ENCODE measurements at places on chromosomes 5 and 9. TPM values are rescaled to one million over a fixed set of nuclear protein-coding genes. Genes with fewer than 3 reads are reported as not detected.

PCDHGC4 gene
- total RNA-seq = not detected

C5orf24 gene
- 29.2 TPM for total RNA-seq

HBEGF gene
- total RNA-seq = 8.5 TPM

LRRC19 gene
- not detected for total RNA-seq

SH3PXD2B gene
- total RNA-seq = 26.1 TPM

PTPN3 gene
- 19.0 TPM for total RNA-seq

PLPP7 gene
- total RNA-seq = not detected

DNA sequence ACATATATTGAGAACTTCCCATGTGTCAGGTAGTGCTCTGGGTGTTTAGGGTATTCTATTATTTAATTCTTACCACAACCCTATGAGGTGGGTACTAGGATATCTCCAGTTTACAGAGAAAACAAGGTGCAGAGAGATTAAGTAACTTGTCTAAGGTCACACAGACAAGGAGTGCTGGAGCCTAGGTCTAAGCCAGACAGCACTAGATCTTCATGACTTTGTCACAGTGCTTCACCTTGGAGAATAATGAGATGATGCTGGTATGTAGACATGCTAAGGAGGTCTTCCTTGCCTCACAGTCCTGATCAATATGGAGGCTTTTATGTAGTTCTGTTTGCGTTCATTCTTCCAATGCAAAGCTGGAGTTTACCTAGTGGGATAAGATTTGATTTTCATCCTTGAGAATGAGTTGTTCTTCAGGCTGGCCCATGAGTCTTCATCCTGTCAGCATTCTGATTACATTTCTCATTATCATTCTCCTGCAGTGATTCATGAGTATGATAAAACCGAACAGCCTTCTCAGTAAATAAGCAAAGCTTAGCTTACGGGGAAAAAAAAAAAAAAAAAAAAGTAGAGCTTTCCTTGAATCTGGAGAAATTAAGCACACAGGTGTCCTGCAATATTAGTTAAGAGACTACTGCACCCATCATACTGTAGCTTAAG lies 176.3 kb downstream of the C9orf152 start:
- no peak for DNase-seq
- H3K4me3 ChIP-seq = no peak overlapping the region
- peaks cover 40% of the 10 kb centered on the region for H3K4me1 ChIP-seq
- H3K36me3 ChIP-seq = no peaks in the 10 kb centered on the region

GRCh38 chr5:67315082-67315989 lies 118.7 kb upstream of the CD180 start:
- no peak for DNase-seq
- H3K27ac ChIP-seq = no peak overlapping the region
- no peaks in the 10 kb centered on the region for H3K36me3 ChIP-seq

DNA sequence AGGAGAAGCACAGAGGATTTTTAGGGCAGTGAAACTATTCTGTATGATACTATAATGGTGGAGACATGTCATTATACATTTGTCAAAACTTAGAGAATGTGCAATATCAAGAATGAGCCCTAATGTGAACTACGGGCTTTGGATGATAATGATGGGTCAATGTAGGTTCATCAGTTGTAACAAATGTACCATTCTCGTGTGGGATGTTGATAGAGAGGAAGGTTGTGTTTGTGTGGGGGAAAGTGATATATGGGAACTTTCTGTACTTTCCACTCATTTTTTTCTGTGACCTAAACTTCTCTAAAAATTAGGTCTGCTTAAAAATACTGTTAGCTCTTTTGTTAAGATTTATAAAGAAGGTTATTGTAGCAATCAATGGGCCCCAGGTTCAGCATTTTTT lies 138.9 kb downstream of the SPATA31D1 start:
- no peak overlapping the region for H3K4me3 ChIP-seq
- no peaks in the 10 kb centered on the region for H3K4me1 ChIP-seq
- H3K27me3 ChIP-seq = no peaks in the 10 kb centered on the region
- DNase-seq = no peak

DNA sequence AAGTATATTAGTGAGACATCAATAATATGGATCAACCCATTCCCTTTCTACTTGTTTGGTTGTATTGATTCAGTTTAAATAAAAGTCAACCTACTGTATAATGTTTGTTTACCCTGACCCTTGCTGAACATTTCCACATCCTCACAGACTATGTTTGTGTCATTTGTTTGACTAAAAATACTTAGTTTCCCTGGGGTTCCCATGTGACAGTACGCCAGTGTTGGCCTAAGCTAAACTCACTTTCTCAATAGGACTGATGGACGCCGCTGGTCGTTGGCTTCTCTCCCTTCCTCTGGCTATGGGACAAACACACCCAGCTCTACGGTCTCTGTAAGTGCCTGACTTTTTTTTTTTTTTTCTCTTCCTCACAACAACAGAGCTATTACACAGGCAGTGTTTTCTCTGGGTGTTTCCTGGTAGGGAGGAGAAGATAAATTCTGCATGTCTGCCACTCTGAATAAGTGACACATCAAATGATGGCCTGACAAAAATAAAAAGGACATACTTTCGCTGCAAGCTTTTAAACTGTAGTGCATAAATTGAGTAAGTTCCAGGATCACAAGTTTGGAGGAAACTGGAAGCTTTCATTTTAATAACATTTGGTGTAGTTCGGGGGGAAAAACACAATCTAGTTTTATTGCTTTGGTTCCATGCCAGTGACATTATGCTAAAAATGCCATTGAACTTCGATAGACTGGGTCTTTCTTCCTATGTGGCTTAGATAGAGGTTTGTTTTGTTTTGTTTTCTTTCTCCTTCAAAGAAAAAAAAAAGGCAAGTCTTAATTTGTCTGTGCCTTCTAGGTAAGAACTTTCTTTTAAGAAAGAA lies 101.0 kb downstream of the CD180 start:
- no peaks in the 10 kb centered on the region for H3K27me3 ChIP-seq
- H3K27ac ChIP-seq = no peak overlapping the region
- H3K4me3 ChIP-seq = no peak overlapping the region

GRCh38 chr5:95609711-95610110 lies 10.2 kb upstream of the GPR150 start:
- no peak for DNase-seq
- H3K4me3 ChIP-seq = no peak overlapping the region
- no peak overlapping the region for H3K27ac ChIP-seq
- no peaks in the 10 kb centered on the region for H3K4me1 ChIP-seq

- DNase-seq = no peak
- no peak overlapping the region for H3K4me3 ChIP-seq
- H3K27ac ChIP-seq = no peak overlapping the region
- no peaks in the 10 kb centered on the region for H3K27me3 ChIP-seq
Observed at GRCh38 chr5:90226433-90227099, 183.0 kb downstream of the CETN3 start.

GRCh38 chr5:123099514-123100151 lies 10.6 kb downstream of the PRDM6 start:
- H3K4me3 ChIP-seq = no peak overlapping the region
- H3K27ac ChIP-seq = no peak overlapping the region
- no peaks in the 10 kb centered on the region for H3K27me3 ChIP-seq
- H3K36me3 ChIP-seq = no peaks in the 10 kb centered on the region
